T-helper 17 cell (primary cell): ENCODE measurements at places on chromosomes 13 and 19.

DNA sequence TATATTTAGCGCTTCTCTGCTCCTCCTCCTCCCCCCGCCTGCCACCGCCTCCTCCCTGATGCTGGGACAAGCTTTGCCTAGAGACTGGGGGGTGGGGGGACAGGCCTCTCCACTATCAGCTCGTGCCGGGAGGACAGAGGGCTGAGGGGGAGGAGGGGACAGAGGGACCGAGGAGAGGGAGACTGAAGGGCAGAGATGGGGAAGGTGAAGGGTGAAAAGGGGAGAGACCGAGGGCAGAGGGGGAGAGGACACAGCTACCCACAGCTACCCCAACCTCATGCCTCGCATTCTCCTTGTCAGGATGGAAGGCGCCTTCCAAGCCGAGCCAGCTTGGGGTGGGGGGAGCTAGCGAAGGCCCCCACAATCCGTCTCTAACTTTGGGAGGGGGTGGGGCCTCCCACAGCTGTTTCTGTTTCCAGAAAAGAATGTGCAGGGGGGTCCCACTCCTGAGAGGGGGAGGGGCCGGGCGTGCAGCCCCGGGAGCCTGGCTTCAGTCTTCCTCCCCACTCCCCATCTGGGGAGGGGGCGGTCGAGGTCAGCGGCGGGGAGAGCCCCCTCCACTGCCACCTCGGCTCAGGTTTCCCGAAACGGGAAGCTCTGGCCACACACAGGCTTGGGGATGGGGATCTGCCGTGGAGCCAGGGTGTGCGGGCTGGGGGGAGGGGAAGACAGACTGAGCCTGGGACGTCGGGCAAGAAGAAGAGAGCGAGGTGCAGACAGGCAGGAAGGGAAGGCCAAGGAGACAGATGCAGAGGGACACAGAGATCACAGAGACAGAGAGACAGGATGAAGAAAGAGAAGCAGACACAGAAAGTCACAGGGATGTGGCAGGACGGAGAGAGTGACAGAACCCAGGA lies 1.6 kb downstream of the DACT3 start:
- DNase-seq, result no peak

GRCh38 chr13:101945435-101945834 lies 456.4 kb downstream of the FGF14 start:
- no peak for DNase-seq

DNA sequence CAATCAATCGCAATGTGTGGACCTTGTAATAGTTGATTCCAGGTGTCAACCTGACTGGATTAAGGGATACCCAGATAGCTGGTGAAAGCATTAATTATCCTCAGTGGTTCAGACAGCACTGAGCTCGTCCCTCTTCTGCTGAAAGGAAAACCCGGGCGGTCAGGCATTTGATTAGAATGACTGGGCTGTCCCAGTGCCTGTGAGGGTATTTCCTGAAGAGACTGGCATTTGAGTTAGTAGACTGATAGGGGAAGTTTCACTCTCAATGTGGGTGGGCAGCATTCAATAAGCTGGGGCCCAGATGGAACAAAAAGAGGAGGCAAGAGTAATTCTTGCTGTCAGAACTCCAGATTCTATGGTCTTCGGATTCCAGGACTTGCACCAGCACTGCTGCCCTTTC lies 31.9 kb downstream of the KPNA3 start:
- no peak for DNase-seq

- DNase-seq, result no peak
Measured at GRCh38 chr13:26599860-26600259, 42.4 kb downstream of the WASF3 start.

DNA sequence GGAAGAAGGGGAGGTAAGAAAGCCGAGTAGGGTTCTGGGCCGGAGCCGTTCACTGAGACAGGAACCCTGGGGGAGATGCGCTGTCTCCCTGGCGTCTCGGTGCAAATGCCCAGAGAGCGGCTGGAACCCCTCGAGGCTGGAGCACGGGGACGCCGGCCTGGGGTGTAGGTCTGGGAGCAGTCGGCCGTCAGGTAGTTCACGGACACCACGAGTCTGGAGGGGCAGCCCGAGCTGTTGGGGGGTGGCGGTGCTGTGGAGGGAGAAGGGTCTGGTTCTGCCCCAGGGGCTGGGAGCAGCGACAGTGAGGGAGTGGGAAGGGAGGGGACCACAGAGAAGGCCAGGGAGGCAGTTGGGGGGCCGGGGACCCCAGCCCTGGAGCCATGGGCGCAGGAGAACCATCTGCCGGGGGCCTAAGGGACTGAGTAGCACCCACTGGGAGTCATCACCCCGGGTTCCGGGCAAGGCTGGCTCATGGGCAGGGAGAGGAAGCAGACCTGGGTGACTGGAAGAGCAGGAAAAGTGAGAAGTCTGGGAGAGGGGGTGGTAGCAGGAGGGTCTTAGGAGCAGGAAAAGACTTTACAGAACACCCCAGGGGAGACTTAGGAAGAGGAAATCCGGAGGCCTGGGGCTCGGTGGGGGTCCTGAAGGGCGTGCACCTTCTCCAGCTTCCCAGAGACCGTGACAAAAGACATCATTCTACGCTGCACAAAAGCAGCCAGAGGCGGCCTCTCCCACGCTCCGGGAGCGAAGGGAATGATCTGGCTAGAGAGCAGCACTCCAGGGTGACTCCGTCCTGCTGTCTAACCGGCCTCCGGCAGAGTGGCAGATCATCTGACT lies 173.1 kb upstream of the SOX1 start:
- DNase-seq, result no peak

DNA sequence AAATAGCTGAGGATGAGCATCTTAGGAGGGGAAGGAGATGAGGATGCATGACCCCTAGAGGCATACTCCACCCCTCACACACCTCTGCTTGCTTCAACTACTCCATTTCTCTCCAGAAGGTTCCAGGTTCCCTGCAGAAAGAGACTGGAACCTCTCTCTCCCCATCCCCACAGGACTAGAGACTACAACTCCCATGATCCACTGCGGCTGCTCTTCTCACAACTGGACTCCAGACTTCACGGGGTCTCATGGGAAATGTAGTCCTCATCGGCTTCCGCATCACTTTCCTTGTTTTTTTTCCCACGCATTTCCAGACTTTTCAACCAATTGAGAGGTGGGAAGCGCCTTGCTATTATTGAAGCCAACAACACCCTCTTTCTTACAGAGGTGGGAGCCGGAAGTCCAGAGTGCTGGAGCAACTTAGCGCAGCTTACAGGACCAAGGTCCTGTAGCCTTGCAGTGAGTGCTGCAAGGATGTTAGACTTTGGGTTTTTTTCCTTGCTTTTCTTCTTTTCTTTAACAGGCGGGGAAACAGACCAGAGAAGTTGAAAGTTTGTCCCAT lies 13.9 kb upstream of the CACNG6 start:
- DNase-seq, result peak; percentile 45
